ENCODE measurements at places on chromosomes 12 and 14.

DNA sequence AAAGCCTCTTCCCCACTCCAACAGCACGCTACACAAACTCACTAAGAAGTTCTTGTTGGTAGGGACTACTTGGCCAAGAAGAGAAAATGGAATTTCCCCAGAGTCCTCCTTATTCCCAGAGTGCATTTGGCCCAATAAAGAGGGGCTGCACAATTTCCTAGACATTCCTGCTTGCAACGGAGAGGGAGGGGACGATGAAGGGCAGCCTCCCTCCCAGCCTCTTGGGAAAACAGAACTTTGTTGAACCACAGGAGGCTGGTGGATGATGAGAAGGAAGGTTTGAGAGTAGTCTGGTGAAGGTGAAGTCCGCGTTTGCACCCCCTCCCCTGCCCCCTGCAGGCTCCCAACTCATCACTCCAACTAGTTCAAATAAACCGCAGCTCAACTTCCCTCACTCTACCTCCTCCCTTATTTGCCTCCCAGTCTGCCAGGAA is 19.1 kb upstream of the TBX3 start:
- DNase-seq = peak; percentile 86

- no peak for DNase-seq
Measured at GRCh38 chr14:94152676-94153075, 21.4 kb upstream of the PPP4R4 start.

DNA sequence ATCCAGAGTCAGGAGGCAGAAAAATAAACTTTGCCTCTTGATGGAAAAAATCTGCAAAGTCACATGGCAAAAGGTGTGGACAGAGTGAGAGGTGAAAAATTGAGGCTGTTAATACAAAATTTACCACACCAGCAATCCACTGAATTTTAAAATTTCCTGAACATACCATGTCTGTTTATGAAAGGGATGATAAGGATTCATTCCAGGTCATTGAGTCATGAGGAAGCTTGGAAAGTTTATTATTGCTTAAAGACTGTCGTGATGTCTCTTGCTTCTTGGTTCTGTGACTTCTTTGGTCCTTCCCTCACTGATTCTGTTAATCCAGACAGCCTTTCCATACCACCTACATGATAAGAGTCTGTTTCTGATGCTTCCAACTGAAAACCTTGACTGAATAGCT is 73.2 kb downstream of the TTC6 start:
- DNase-seq = no peak

- no peak for DNase-seq
Measured at GRCh38 chr12:52790427-52791270, 5.3 kb downstream of the KRT3 start.

GRCh38 chr12:116691205-116691604 is 46.7 kb downstream of the SPRING1 start:
- no peak for DNase-seq

GRCh38 chr12:57240066-57240921 is 10.7 kb downstream of the STAC3 start:
- DNase-seq = peak; percentile 46
